ENCODE measurements at places on chromosomes 3 and 15.

DNA sequence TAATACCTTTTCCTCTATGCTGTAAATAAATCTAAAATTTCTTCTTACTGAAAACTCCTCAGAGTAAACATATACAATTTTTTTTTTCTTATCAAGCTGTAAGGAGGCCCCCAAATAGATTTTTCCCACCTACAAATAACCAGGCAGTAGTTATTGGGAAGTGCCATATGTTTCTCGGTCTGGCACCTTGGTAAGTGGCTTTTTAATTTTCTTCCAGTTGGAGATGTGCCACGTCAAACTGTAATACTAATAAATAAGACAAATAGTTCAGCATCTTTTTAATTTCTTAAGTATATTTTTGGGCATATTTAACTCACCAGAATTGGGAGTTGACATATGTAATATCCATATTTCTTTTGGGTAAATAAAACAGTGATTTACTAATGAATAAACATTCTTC lies 346.3 kb downstream of the DIPK2A start:
- DNase-seq, result no peak

DNA sequence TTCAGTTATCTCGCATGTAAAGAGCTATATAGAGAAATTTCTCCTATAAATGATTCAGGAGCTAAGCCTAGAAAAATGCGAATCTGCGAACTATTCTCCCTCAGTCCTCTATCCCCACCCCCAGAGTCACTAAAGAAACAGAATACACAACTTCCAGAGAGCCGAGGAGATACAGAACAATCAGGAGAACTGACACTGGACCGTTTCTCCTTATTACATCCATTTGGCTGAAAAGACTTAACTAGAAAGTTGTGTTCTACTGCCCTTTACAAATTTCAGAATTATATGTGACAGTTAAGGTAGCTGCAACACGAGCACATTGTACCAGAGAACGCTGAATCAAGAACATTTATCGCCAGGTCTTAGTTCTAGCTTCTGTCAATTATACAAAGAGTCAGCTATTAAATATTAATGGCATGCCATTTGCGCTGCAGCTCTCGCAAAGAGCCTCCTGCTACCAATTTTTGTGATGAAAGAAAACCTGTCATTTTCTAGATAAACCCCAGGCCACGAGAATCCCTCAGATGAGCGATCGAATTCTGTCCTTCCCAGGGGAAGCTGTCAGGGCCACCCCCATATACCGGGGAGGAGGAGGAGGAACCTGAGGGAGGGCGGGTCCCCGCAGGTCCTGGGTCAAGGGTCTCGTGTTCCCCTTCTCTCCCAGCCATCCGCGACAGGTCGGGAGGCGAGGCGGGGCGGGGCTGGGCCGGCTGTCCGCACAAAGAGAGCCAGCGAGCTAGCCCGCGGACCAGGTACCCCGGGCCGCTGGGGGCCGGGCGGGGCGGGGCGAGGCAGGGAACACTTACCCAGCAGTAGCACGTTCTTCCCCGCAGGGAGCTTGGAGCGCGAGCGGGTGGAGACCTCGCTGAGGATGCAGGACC lies 878 bp downstream of the DYNC1LI1 start:
- peak; percentile 66 for DNase-seq

GRCh38 chr3:643376-643775 lies 446.8 kb downstream of the CHL1 start:
- DNase-seq, result no peak

GRCh38 chr3:102735311-102735710 lies 300.5 kb downstream of the ZPLD1 start:
- no peak for DNase-seq

DNA sequence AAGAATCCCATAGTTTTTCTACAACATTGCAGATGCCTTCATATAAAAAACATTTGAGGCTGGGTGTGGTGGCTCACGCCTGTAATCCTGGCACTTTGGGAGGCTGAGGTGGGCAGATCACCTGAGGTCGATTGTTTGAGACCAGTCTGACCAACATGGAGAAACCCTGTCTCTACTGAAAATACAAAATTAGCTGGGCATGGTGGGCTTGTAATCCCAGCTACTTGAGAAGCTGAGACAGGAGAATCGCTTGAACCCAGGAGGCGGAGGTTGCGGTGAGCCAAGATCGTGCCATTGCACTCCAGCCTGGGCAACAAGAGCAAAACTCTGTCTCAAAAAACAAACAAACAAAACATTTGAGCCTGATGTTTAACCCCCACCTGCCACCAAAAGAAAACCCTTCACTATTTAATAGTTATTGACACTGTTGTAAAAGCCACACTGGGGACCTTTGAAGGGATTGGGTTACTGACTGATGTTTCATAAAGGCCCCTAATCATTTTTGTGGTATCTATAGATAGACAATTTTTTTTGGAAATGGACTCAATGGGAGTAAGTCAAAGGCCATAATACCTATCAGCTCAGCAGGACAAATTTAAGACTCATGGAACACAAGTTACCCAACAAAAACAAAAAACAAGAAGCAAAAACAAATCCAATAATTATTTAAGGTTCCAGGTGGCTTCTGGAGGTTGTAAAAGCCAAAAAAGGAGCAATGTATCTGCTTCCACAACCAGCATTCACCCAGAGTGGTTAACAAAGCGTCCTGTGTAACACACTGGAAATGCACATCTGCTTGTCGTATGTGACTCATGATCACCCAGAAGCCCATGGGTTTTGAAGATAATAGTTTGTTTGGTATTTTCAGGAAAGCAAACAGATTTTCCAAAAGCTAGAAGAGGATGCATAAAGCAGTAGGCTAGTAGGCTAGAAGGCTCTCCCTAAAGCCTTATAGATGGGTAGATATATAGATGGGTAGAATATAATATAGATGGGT lies 41.2 kb downstream of the CDCP1 start:
- DNase-seq, result no peak

DNA sequence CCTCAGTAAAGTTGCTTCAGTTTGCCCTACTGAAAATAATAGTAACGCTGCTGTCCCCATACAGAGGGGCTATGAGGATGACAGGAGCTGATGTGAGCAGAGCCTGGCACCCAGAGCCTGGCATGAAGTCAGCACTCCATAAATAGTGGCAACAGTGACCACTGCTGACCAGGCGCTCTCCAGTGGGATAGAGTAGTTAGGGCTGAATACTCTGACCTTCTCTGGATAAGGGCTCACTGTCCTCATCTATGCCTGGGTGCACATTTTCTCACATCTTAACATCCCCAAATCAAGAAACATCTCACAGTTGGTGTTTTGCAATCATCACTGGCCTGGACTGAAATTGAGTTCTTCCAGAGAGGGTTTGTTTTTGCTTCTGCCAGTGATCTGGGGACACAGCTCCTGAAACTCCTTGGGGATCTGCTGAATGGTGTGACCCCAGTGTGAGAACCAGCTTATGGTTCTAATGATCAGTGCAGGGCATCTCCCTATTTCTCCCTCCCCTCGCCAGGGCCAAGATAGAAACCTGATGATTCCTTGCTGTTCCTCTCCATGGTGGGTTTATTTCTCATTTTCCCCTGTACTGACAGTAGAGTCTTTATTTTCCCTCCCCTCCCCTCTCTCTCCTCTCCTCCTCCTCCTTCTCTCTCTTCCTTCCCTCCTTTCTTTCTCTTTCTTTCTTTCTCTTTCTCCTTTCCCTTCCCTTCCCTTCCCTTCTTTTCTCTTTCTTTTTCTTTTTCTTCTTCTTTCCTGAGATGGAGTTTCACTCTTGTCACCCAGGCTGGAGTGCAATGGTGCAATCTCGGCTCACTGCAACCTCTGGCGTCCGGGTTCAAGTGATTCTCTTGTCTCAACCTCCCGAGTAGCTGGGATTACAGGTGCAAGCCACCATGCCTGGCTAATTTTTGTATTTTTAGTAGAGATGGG lies 3.5 kb upstream of the PCSK6 start:
- DNase-seq, result no peak

DNA sequence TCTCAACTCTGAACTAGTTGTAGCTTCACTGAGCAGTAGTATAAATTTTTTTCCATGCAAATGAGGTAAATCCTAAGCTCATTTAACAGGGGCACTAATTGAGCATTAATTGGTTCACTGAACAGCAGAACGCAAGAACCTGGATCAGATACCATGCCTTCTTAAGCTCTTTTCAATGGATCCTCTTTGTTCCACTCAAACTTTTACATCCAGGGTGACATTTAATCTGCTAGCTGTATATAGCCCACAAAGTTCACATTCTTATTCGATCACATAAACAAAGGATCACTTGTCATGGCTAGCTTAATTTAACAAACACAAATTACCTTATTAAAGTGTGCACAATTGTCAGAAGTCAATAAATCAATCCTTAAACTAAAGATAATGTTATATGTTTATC lies 281.6 kb downstream of the CNTN6 start:
- DNase-seq, result no peak

DNA sequence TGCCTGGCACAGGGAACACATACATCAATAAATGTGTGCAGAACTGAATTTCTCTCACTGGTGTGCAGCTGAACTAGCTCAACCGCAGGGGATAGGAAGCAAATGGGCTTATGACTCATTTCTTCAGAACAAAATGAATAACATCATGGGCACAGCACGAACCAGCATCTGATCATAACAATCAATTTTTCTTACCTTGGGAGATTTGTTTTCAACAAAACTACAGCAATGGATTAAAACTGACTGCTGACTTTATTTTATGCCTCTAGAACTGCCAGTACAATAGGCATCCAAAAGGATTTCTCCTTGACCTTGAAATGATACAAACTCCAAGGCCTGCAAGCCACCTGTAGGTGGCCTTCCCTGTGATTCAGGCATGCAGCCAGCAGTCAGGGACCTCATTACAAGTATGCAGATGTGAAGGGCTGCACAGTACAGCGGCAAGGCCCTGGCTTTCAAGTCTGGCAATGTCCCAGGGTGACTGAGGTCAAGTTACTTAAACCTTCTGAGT lies 26.1 kb downstream of the TAMM41 start:
- no peak for DNase-seq

DNA sequence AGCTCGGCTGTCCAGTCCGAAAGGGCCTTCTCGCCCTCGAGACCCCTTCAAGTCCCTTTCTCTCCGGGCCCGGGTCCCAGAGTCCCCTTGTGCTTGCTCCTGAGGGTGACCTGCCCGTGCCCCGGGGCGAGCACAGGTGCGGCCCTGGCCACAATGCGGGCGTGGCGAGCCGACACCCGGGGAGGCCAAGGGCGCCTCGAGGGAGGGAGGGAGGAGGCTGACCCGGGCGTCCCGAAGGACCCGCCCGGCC lies 810 bp upstream of the MEF2A start:
- DNase-seq, result no peak

DNA sequence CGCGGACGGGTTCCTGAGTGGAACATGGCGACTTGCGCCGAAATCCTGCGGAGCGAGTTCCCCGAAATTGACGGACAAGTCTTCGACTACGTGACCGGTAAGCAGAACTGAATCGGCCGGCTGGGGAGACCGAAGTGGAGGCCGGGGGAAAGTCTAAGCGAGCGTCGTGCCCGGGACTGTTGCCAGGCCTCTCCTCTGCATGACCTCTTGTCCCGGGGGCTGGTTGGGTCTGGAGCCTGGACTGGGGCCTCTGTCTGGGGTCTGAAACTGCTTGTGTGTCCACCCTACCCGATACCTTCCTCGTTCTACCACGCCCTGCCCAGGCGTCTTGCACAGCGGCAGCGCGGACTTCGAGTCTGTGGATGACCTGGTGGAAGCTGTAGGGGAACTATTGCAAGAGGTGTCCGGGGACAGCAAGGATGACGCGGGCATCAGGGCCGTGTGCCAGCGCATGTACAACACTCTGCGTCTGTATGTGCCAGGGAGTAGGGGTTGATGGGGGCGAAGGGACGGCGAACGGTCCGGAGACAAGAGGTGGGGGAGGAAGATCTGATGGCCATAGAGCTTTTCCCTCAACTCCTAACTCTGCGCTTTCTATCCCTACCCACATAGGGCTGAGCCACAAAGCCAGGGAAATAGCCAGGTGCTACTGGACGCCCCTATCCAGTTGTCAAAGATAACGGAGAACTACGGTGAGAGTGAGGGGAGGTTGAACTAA lies at the start of gene ABCF3:
Gene ABCF3, plus strand, starts transcription at position 16 of the 718 bp plus-strand sequence. Its CDS starts 9 bp downstream, at position 25.
- no peak for DNase-seq

GRCh38 chr3:153978006-153978405 lies 143.2 kb upstream of the ARHGEF26 start:
- no peak for DNase-seq

DNA sequence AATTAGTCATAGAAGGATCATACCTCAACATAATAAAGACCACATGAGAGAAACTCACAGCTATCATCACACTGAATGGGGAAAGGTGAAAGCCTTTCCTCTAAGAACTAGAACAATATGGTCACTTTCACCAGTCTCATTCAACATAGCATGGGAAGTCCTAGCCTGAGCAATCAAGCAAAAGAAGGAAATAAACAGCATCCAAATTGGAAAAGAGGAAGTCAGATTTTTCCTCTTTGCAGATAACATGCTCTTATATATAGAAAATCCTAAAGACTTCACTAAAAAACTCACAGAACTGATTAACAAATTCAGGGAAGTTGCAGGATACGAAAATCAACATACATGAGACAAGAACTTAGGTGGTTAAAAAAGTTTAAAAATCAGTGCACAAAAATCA lies 24.7 kb downstream of the MAP3K13 start:
- DNase-seq, result no peak

- no peak for DNase-seq
Measured at GRCh38 chr15:77784361-77785292, 151.9 kb upstream of the LINGO1 start.
